ENCODE measurements at places on chromosomes 12 and 14. TPM values are rescaled to one million over a fixed set of nuclear protein-coding genes. Genes with fewer than 3 reads are reported as not detected.

The CD163L1 gene
- polyA plus RNA-seq: 1.0 TPM

- DNase-seq: no peak
Measured at GRCh38 chr12:32084017-32084688, 22.5 kb upstream of the BICD1 start.

GRCh38 chr14:71165121-71166031, 258.1 kb downstream of the PCNX1 start:
- no peak for DNase-seq

DNA sequence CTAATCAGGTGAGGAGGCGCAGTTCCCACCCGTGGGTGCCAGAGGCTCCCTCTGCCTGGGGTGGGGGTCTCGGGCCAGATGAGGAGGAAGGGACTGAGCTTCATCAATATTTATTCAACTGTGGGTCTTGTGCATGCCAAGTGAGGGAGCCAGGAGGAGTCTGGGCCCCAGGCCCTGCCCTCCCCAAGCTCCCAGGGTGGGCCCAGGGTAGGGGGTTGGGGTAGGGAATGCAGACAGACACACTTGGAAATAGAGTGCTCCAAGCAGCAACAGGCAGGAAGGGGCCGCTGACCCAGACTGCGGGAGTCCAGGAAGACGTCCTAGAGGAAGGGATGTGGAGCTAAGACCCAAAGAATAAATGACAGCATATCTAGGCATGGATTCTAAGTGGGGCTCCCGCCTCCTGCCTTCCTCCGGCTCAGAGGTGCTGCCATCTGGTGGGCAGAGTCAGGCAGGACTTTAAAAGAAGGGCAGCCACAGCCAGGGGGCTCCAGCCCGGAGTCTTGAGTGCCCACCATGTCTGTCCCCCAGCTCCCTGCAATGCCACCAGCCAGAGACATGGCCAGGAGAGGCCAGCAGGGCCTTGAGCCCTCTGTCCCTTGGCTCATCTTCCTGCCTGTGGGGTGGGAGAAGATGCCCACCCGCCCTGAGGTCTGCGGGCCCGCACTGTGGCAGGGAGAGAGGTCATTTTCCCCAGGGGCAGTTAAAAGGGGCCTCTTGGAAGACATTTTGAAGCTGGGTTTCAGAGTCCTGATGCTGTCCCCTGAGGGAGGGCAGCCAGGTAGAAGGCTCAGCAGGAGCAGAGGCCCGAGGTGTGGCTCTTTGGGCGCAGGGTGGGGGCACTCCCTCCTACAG, 70.1 kb downstream of the PHETA1 start:
- no peak for DNase-seq

All from BJ (cell line).